ENCODE measurements at places on chromosomes 13 and 19.

DNA sequence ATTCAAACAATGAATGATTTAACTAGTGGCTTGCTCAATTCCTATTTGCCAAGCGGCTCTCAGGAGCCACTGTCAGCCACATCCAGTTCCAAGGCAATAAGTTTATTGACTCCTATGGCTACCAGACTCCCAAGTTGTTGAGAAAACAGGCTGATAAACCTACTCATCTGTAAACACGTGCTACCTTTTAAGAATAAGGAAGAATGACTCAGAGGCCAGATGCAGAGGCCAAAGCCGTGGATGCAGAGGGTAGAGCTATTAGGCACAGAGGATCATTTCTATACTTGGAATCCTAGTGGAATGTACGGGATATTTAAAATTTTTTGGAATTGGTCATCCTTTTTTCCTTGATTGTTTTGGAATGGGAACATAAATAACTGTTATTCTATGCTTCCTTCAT, 1921.1 kb downstream of the OLFM4 start:
- no peak for DNase-seq

DNA sequence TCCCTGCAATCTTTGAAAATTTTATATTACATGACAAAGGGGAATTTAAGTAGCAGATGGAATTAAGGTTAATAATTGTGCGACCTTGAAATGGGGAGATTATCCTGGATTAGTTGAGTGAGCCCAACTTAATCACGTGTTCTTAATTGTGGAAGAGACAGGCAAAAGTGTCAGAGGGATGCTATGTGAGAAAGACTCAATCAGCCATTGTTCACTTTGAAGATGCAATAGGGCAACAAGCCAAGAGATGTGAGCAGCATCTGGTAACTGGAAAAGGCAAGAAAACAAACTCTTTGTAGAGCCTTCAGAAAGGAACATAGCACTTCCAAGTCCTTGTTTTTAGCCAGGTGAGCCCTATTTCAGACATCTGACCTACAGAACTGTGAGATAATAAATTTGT, 247.7 kb downstream of the SLITRK1 start:
- no peak for DNase-seq

DNA sequence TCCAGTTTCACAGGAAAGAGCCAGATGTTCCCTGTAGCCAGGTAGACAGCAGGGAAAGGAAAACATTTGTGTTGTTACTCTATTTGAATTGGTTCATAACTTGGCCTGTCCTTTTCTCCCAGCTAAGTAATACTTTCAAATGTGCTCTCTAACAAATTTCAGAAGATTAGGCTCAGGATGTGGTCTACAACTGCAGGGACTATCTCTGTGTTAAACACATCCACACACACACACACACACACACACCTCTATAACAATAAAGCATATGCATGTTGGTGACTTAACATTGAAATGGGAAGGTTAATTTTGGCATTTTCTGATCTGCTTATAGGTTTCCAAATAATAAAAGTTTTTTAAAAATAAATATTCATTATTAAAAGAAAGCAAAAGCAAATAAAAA, 316.0 kb upstream of the ARGLU1 start:
- no peak for DNase-seq

GRCh38 chr19:19652482-19653295, 9.2 kb upstream of the GMIP start:
- no peak for DNase-seq

DNA sequence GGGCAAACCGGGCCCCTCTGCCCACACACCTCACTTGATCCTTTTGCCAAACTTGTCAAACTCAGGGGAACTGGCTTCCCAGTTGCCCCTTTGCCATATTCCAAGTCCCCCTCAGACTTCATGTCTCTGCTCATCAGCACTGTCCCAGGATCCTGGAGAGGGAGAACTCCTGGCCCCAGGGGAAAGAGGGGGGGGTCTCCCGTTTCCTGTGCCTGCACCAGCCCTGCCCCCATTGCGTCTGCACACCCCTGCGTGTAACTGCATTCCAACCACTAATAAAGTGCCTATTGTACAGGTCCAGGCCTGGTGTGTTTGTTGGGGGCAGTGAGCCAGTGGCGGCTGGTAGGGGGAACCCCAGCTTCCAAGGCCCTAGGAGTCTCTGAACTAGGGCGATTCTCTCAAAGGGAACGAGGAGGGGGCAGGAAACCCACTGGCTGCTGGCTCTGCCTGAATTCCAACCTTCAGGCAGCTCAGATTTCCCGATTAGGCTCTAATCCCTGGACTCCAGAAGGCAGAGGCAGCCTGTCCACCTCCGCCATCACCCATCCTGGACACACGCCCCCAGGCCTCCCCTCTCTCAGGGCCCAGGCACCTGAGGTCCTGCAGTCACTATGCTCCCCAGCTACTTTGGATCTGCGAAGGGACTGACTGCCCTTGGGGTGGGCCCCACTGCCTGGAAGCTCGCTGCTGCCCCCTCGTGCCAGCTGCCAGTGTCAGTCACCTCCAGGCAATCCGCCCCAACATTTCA, 9.7 kb upstream of the ILF3 start:
- peak; percentile 69 for DNase-seq

DNA sequence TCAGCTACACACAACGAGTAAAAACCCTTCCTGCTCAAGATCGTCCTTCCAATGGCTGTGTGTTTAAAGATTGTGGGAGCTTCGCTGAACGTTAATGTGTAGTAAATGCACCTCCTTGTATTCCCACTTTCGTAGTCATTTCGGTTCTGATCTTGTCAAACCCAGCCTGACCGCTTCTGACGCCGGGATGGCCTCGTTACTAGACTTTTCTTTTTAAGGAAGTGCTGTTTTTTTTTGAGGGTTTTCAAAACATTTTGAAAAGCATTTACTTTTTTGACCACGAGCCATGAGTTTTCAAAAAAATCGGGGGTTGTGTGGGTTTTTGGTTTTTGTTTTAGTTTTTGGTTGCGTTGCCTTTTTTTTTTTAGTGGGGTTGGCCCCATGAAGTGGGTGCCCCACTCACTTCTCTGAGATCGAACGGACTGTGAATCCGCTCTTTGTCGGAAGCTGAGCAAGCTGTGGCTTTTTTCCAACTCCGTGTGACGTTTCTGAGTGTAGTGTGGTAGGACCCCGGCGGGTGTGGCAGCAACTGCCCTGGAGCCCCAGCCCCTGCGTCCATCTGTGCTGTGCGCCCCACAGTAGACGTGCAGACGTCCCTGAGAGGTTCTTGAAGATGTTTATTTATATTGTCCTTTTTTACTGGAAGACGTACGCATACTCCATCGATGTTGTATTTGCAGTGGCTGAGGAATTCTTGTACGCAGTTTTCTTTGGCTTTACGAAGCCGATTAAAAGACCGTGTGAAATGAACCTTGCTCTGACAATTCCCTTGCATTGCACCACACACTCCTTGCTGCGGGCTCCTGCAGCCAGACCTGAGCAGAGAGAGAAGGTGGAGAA, 2.7 kb upstream of the FAM174C start:
- DNase-seq = no peak

- no peak for DNase-seq
Measured at GRCh38 chr19:39759457-39760184, 19.0 kb upstream of the LEUTX start.

GRCh38 chr13:50126263-50126992, 111.2 kb downstream of the KCNRG start:
- DNase-seq = no peak

DNA sequence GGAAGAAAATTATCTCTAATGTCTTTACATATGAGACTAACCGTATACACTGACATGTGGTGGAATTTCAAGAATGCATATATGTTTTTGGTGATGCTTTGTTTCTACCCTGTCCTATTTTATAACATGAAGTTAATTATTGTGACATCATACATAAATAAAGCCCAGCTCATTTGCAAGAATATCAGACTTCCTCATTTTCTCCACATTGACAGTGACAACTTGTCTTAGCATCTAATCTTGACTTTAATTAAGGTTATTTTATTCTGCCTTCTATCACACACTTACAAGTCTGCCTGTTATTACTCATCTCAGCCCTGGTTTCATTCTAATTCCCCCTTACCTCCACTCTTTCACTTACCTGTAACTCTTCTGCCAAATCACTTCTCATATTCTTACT, 140.6 kb upstream of the STARD13 start:
- DNase-seq = no peak

GRCh38 chr13:30671271-30671815, 53.6 kb downstream of the USPL1 start:
- no peak for DNase-seq

- DNase-seq = no peak
Measured at GRCh38 chr13:33224191-33224590, 61.4 kb downstream of the STARD13 start.

GRCh38 chr13:77000475-77000874, 8.6 kb downstream of the CLN5 start:
- no peak for DNase-seq

DNA sequence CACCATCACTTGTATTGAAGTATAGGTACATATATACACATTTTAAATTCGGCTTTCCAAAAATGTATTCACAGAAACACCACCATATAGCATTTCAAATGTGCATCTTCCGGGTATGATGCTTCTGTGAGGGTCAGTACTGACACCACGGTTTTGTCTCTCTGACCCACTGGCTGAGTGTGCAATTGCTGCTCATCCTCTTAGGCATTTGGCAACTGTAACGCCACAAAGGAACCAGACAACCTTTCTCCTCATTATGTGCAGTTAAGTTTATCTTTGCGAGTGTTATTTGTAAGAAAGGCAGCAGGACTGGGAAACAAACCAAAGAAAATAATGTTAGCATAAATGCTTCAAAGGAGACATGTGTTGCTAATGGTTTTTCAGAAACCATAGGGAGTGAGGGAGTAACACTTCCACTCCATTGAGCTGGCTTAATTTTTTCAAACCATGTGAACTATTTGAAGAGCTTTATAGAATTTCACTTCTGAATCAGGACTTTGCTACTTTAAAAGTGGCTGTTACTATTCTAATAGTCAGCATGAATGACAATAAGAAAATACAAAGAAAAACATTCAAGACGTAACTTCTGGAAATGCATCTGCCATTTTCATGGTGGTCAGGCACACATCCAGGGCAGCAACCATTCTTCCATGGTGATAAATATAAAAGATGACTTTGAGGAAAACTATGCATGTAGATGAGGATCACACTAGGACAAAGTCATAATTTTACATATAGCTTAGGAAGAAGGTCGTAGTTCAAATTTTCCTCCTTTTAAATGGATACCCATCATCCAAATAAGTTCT, 423.3 kb downstream of the MZT1 start:
- no peak for DNase-seq

DNA sequence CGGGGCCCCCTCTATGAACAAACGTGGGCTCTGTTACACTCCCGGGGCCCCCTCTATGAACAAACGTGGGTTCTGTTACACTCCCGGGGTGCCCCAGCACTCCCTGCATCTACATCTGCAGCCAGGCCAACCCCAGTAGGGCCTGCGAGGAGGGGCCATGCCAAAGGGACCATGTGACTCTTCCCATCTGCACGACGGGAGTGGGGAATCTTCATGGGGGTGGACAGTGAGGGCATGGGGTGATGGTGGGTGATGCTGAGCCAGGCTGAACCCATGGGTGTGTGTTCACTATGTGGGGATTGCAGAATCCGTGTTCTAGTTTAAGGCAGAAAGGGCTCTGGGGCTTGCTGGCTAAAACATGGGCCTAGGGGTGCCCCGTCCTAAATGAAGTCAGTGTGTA, 69.9 kb upstream of the ARHGEF7 start:
- no peak for DNase-seq

GRCh38 chr19:39813264-39813993, 20.5 kb downstream of the DYRK1B start:
- no peak for DNase-seq

GRCh38 chr13:110507678-110508381, 53.7 kb downstream of the RAB20 start:
- DNase-seq = no peak

- no peak for DNase-seq
Measured at GRCh38 chr13:49956131-49956530, 20.0 kb upstream of the SPRYD7 start.

DNA sequence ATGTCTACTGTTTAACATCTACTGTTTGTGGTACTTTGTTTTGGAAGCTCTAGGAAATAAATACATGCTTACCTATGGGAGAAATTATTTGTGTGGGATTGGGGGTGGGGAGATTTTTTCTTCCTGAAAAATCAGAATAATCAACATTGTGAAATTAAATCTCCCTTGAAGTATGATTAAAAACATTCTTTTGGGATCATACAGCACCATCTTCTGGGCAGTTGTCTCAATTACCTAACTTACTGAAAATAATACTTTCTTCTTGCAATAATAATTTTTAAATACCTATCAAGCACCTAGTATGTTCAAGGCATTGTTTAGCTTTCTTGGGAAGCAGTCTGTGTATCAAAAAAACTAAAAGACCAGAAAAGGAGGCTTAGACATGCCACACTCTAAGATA, 576.5 kb upstream of the ARGLU1 start:
- DNase-seq = no peak

DNA sequence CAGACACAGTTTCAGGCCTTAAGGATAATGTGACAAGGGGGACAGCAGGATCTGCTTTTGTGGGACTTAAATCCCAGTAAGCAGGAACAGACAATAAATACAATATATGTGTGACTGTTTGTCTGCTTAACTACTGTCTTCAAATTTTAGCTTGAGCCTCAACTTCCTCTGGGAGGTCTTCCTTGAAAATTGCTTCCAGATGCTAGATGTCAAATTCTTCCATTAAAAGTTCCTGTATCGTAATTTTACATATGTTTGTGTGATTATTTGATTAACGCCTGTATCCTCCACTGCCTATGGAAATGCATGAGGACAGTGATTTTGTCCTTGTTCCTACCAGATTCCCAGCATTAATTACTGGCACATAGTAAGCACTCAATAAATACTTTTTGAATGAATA, 385.5 kb downstream of the NDFIP2 start:
- DNase-seq = no peak

DNA sequence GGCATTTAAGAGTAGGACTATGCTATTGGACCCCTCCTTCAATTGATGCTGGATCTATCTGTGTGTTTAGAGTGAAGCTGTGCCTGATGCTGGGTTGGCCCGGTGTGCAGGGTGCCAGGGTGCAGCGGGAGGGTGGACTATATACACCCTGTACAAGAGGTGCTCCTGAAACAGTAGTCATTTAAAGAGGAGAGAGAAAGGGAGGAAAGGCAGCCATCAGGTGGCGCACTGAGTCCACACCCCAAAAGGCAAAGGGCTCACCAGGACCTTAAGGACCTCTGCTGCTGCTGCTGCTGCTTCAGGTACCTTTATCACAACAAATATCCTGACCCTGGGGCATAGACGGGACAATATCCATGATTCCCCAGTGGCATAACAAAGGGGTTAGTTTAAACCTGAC, 39.4 kb downstream of the ZNF136 start:
- DNase-seq = peak; percentile 8

- peak; percentile 16 for DNase-seq
Measured at GRCh38 chr19:294946-295686, 3.9 kb upstream of the PLPP2 start.

DNA sequence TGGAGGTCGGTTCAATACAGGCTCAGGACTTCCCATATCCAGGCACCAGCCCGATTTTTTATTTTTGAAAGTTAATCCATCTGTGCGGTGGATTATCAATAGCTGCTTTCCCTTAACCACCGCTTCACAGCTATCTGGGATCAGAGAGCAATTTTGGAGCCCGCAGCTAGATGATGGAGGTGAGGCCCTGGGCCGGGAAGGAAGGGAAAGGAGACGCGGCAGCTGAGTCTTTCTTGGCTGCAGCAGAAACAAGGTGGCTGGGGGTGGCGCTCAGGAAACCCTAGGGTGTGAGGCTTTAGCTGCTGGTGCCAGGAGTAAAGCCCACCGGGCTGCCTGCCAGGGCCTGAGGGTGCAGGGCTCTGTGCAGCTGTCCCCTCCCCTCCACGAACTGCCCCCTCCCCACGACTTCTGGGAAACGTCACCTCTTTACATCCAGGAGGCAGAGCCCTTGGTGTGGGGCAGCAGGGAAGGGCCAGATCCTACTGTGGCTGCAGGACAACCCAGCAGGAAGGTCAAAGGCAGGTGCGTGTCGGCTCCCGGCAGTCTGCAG, 307.0 kb downstream of the ZNF536 start:
- no peak for DNase-seq

All from T-helper 2 cell treated with Interferon-gamma antibody and Interleukin-4, amounts not matched to agents 5 μg/mL and 100 μg/mL, for 36 hours (primary cell).